ENCODE measurements at places on chromosomes 4 and X.

- DNase-seq, result no peak
These were observed 92.0 kb downstream of the ADRA2C start for GRCh38 chr4:3858046-3858730.

DNA sequence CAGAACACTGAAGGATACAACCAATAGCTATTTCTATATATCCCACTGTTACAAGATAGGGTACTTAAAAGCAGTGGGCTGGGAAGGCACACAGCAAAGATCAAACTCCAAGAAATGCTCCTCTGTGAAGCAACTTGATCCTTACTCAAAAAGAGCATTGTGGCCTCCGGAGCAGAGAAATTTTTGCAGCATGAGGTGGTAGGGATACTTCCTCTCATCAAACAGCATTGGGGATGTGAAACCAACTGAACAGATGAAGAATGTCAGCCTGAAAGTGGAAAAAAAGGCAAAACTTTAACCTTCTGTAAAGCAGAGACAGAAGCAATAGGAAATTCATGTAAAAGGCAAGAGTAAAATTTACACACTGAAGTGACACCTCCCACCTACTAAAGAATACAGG, 92.2 kb downstream of the HUWE1 start:
- DNase-seq, result peak; percentile 16

DNA sequence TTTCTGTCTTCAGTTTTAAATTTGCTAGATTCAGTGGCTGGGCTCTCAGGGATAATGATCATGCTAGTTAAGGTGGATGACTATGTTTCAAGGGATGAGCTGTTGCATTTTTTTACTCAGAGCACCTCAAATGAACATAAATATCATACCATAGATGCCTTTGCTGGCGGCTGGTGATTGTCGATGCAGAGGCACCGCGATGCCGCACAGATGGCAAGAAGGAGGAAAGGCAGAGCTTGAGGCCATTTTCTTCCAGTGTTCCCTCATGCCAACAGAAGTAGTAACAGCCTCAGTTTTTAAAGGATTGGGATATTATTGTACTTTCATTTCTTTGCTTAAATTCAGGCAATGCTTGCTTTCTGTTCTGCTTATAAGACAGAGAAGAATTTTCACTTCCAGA, 654.7 kb upstream of the IGFBP7 start:
- no peak for DNase-seq

DNA sequence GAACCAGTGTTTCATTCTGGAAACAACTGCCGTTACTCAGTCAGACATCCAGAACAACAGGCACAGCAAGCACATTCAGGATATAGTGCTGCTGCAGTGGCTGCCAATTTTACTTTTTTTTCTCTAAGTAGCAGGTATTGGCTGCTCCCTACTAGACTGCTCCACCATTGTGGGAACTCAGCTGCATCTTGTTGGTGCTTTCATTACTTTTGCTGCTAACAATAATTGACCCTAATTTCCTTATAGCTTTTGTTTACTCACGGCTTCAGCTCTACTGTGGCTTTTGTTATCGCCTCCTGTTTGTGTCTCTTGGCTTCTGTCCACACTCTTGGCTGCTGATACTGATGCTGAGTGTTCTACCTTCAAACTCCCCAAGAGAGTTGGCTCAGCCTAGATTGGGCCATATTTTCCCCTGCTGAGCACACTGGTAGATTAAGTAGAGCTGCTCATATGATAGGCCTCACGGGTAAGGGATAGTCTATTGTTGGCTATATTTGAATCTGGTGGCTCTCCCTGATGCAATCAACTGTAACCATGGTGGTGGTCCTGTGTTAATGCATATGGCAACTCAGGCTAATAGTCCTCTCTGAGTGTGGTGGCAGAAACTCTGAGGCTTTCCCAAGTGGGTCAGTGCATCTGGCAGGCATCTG, 44.5 kb upstream of the IL2 start:
- DNase-seq, result peak; percentile 28

- peak; percentile 92 for DNase-seq
These were observed 2582.2 kb downstream of the PCDH7 start for GRCh38 chr4:33302321-33302720.

DNA sequence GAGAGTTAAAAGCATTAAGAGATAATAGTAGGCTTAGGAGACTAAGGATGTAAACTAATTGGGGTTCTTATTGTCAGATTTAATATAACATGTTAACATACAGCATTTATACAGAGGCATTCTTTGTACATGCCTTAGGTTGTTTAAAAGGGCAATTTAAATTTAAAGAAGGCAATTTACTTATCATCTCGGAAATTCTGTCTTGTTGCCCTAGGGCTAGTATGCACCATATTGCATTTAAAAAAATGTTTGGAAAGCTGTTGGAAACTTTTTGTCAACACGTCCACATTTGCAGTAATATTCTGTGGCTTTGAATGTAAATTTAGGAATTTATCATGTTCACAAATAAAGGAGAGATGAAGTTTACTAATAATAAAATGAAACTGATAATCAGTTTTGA, 25.5 kb downstream of the GALNT7 start:
- no peak for DNase-seq

DNA sequence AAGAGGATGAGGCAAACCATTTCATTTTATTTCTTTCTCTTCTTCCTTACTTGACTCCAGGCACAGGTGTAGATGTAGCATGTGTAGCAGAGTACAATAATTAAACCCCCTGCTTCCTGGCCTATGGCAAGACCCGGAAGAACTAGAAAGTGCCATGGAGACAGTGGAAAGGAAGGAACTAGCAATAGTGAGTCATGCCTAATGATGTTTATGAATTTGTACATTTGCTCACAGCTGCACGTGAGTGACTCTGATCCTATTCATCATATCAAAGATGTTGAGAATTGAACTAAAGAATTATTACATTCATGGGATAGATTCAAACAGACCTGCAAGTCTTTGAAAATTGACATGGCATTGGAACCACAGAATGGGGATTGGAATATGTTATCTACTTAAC, 2233.9 kb upstream of the TENM3 start:
- DNase-seq, result no peak

GRCh38 chr4:20327808-20328207, 76.1 kb downstream of the SLIT2 start:
- no peak for DNase-seq

DNA sequence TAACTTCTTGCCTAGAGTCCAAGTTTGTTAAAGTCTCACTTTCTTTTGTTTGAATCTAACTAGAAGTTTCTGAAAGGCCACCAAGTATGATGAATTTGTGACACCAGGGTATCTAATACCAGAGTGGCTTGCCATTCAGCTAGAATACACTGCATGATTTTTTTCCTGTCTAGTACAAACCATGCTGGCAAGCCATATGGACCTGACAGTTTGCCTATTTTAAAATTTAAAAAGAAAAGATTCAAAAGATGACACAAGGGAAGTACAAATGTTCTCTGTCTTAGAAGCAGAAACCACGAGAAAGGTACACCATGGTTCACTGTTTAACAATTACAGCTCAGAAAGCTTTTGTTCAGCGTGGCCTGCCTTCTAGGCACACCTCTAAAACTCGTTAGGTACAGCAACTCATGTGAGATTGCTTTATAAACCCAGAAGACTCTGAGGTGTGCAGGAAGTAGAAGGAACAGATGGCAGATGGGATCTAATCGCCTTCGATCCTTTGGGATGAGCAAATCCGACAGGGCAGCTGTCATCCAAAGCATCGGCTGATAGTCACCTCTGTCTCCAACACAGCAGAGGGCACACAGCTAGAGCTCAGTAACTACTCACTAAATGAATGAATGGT, 35.4 kb upstream of the CENPU start:
- no peak for DNase-seq

GRCh38 chr4:8702020-8702495, 109.5 kb downstream of the CPZ start:
- DNase-seq, result no peak

DNA sequence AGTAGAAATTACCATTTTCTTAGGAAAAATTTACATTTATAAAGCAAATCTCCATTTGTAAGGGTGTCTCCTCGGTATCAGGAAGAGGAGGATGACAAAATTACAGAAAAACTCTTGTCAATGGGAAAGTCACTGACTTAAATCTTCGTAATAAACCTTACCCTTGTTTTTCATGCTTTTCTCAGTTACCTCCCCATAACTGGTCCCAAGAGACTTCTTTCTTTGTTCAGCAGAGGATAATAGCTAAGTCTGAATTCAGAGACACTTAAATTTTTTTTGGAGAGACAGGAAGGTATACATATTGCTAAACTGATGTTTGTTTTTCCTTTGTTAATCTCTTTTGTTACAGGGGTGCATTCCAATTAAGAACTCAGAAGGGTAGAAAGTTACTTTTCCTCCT, 125.5 kb upstream of the JADE1 start:
- DNase-seq, result no peak

GRCh38 chr4:159144112-159144694, 41.3 kb downstream of the RAPGEF2 start:
- no peak for DNase-seq
